HCT116 (cell line): ENCODE measurements at places on chromosomes 12 and 14. TPM values are rescaled to one million over a fixed set of nuclear protein-coding genes. Genes with fewer than 3 reads are reported as not detected.

GRCh38 chr14:105168496-105168978 is at the start of gene JAG2:
Gene JAG2 (minus strand): TSS chr14:105168776. CDS start chr14:105168420, 356 bp downstream.
- peak within 1 kb of the TSS; percentile 53 for H3K4me3 ChIP-seq
- H3K4me1 ChIP-seq: peaks cover 67% of the 10 kb centered on the region
- no peak for DNase-seq
- no peaks in the 10 kb centered on the region for H3K27me3 ChIP-seq
- peaks cover 3% of the 10 kb centered on the region; the same call in 1 of the 2 replicates for H3K36me3 ChIP-seq

Gene HCAR3
- not detected for total RNA-seq

- no peaks in the 10 kb centered on the region for H3K36me3 ChIP-seq
- peaks cover 5% of the 10 kb centered on the region; the same call in 1 of the 2 replicates for H3K4me1 ChIP-seq
- no peak for DNase-seq
- no peak overlapping the region for H3K4me3 ChIP-seq
- no peak overlapping the region for H3K27ac ChIP-seq
- 0 out of 2 replicates have a peak, but pooled peaks cover 2% of the 10 kb centered on the region for H3K27me3 ChIP-seq
Observed at GRCh38 chr12:124278389-124279101, 16.3 kb upstream of the RFLNA start.

- no peaks in the 10 kb centered on the region for H3K36me3 ChIP-seq
- no peaks in the 10 kb centered on the region for H3K4me1 ChIP-seq
- no peak for DNase-seq
- no peak overlapping the region for H3K27ac ChIP-seq
Observed at GRCh38 chr12:82919388-82920054, 232.8 kb downstream of the TMTC2 start.

DNA sequence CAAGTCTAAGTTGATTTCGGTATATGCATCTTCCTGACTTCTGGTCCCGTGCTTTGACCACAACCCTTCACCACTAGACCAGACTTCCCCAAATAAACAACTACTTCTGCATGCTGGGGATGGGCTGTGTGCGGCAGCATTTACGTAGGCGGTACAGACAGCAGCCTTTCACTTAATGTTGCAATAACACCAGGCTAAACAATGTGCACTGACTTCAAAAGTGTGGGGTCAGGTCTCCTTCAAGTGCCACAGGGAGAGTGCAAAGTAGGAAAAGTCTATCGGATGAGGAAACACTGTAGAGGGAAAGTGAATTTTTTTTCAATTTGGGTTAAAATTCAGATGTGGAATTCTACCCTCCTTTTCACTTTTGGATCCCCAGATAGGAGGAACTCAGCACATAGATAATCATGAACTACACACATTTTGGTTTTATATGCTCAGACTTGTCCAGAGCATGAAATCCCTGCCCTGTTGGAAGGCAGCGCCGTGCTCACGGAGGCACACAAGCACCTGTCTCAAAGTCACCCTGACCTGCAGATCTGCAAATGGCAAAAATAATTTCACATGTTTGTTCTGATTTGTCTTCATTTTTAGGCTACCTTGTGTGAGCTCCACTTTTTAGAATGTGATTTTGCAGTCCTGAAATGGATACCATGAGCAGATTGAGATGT is 3.6 kb upstream of the FOS start:
- H3K27ac ChIP-seq: no peak overlapping the region
- H3K4me1 ChIP-seq: peaks cover 10% of the 10 kb centered on the region
- peaks cover under 1% of the 10 kb centered on the region; the same call in 1 of the 2 replicates for H3K36me3 ChIP-seq
- H3K4me3 ChIP-seq: no peak overlapping the region
- no peaks in the 10 kb centered on the region for H3K27me3 ChIP-seq

Gene CIROP
- not detected for total RNA-seq

Gene PPP4R4
- 5.5 TPM for total RNA-seq

- peaks cover 4% of the 10 kb centered on the region; the same call in 1 of the 2 replicates for H3K4me1 ChIP-seq
- peak; percentile 27 for DNase-seq
- no peak overlapping the region for H3K4me3 ChIP-seq
- H3K36me3 ChIP-seq: no peaks in the 10 kb centered on the region
Observed at GRCh38 chr12:114841557-114842251, 157.7 kb upstream of the TBX3 start.

- no peak for DNase-seq
- H3K4me3 ChIP-seq: peak within 1 kb of the TSS; percentile 75
- H3K4me1 ChIP-seq: peaks cover 63% of the 10 kb centered on the region
- no peaks in the 10 kb centered on the region for H3K36me3 ChIP-seq
- H3K27me3 ChIP-seq: no peaks in the 10 kb centered on the region
Observed at GRCh38 chr12:57459750-57460467, at the start of gene GLI1. Gene GLI1 (plus strand): TSS chr12:57459785. CDS start chr12:57463692, 3,907 bp downstream.

Gene AMN
- 5.7 TPM for total RNA-seq

DNA sequence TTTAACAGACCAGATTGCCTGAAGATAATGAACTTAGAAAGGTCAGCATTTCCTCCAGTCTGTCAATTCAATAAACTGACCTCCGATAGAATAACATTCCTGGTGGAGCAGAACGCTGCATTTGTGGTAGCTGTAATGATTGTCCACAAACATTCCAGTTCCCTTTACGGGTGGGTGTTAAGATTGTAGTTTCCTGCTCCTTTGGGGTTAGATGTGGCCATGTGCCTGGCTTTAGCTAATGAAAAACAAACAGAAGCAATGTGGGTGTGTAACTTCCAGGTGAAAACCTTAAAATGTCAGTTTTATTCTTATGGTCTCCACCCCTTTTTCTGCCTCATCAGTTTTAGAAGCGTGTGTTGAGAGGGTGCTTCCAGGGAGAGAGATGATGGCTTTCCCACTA is 217.3 kb upstream of the CRY1 start:
- no peaks in the 10 kb centered on the region for H3K36me3 ChIP-seq
- no peak overlapping the region for H3K27ac ChIP-seq
- H3K4me3 ChIP-seq: no peak overlapping the region
- no peak for DNase-seq
- no peaks in the 10 kb centered on the region for H3K4me1 ChIP-seq
- H3K27me3 ChIP-seq: peaks cover 11% of the 10 kb centered on the region

DNA sequence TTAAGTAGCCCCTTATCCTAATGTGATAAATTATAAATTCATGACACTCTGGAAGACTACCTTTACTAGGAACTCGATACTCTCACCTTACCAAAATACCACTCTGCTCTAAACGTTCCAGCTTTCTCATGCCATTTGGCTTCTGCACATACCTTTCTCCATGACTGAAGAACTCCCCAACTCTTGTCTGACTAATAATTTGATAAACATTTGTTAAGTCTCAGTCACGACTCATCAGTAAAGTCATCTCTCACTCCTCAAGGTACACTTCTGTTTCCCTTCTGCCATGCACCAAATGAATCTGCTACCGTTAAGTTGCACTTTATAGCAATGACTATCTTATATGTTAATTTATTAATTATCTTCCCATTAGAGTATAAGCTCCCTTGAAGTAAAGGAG is 498.3 kb upstream of the NOVA1 start:
- no peak for DNase-seq
- H3K4me3 ChIP-seq: no peak overlapping the region
- H3K4me1 ChIP-seq: no peaks in the 10 kb centered on the region
- no peaks in the 10 kb centered on the region for H3K36me3 ChIP-seq

- no peaks in the 10 kb centered on the region for H3K36me3 ChIP-seq
- H3K4me1 ChIP-seq: no peaks in the 10 kb centered on the region
- no peak overlapping the region for H3K4me3 ChIP-seq
- no peaks in the 10 kb centered on the region for H3K27me3 ChIP-seq
- no peak for DNase-seq
- no peak overlapping the region for H3K27ac ChIP-seq
Observed at GRCh38 chr12:118760623-118761022, 220.7 kb upstream of the SRRM4 start.

Gene RERG
- total RNA-seq: not detected

DNA sequence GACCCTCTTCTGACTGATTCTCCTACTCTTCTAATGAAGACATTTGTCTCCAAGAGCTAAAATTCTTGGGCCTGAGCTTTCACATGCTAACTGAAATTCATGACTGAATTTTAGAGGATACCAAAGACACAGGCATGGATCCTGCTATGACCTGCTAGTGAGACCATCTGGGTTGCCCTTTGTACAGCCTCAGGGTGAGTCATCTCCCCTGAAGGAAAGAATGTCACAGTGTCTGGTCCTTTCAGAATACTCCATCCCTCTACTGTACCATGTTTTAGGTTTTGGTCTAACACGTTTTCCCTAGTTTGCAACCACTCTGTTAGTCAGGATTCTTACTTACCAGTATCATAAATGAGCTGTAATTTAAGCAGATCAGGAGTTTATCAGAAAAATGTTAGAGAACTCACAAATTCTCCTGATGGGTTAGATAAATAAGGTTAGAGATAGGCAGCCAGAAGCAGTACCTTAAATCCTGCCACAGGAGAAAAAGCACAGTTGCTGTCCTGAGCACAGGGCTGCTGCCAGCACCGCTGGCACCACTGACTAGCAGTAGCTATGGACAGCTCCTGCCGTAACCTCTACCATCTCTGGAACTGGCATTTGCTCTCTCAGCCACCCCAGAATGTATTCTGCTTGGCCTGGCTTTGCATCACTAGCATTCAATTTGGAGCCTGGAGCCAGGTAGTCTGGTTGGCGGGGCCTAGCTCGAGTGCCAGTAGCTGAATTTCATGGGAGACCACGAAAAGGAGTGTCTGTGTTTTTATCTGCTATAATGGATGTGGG is 127.6 kb downstream of the ANO6 start:
- H3K27ac ChIP-seq: no peak overlapping the region
- no peak for DNase-seq
- H3K27me3 ChIP-seq: no peaks in the 10 kb centered on the region
- H3K4me3 ChIP-seq: no peak overlapping the region

Gene IAPP
- not detected for total RNA-seq

DNA sequence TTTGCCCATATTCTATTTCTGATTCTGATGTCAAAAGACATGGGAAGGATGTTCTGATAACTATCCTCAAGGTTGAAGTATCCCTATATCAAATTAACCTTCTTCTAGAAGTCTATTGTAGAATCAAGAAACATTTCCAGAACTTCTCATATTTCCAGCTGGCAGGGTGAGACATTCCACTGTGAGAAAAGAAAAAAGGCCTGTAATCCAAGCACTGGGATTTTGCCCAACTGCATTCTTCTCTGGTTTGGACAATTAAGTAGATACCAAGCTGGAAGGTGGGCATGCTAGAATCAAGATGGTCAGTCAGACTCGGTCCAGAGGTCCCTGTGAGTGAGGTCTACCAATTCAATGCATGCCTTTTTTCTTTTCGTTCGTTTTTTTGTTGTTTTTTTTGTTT is 60.9 kb downstream of the MAP3K9 start:
- no peak overlapping the region for H3K4me3 ChIP-seq
- no peak for DNase-seq
- H3K27ac ChIP-seq: no peak overlapping the region
- H3K27me3 ChIP-seq: no peaks in the 10 kb centered on the region

Gene PLEKHG7
- total RNA-seq: not detected

GRCh38 chr12:93122569-93123091 is 193.5 kb upstream of the EEA1 start:
- H3K4me1 ChIP-seq: no peaks in the 10 kb centered on the region
- no peak overlapping the region for H3K27ac ChIP-seq
- H3K36me3 ChIP-seq: no peaks in the 10 kb centered on the region
- H3K27me3 ChIP-seq: no peaks in the 10 kb centered on the region
- DNase-seq: no peak

GRCh38 chr12:131499864-131500190 is 211.1 kb upstream of the SFSWAP start:
- no peak overlapping the region for H3K27ac ChIP-seq
- no peaks in the 10 kb centered on the region for H3K36me3 ChIP-seq
- no peak for DNase-seq
- no peak overlapping the region for H3K4me3 ChIP-seq
- peaks cover 16% of the 10 kb centered on the region for H3K27me3 ChIP-seq

GRCh38 chr12:124601706-124602105 is 34.3 kb upstream of the NCOR2 start:
- no peak overlapping the region for H3K27ac ChIP-seq
- peaks cover 3% of the 10 kb centered on the region; the same call in 1 of the 2 replicates for H3K4me1 ChIP-seq
- H3K36me3 ChIP-seq: no peaks in the 10 kb centered on the region

DNA sequence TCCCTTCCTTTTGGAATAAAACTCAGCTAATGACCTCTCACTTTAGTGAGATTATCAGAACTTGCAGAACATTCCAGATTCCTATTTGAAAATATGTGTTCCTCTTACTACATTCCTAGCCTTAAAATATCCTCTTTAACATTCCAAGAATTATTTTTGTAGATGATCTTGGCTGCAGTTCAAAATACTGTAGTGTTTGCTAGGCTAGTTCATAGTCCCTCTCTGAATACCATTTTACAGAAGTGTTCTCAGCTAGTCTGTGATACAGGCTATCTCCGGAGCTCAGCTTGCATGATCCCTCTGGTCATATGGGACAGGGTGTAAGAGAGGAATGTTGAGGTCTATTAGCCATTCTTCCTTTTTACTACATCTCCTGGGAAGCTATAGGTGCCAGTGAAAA is 17.6 kb upstream of the GPR33 start:
- no peak overlapping the region for H3K4me3 ChIP-seq
- H3K27ac ChIP-seq: no peak overlapping the region
- H3K36me3 ChIP-seq: no peaks in the 10 kb centered on the region
- DNase-seq: no peak

Gene IL31
- total RNA-seq: not detected

- no peak overlapping the region for H3K4me3 ChIP-seq
- H3K27me3 ChIP-seq: no peaks in the 10 kb centered on the region
- no peak for DNase-seq
- H3K4me1 ChIP-seq: peaks cover 17% of the 10 kb centered on the region; the same call in 1 of the 2 replicates
- H3K27ac ChIP-seq: no peak overlapping the region
Observed at GRCh38 chr14:68377459-68377858, 415.4 kb downstream of the ZFP36L1 start.

DNA sequence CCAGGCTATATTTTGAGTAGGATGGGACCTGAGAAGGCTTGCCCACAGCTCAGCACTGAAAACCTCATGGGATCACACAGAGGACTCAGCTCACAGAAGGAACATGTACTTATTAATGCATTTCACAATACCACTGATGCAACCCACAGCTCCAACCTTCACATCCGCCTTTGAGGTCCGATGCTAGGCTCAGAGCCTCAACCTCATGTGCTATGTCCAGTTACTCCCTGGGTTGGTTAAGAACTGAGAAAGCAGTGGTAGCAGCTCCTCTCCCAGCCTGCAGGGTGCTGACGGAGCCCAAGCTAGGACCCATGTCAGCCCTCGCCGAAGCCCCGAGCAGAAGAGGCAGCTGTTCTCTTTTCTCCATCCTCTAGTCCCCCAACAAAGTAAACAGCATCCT is 52.9 kb downstream of the SPTB start:
- no peak overlapping the region for H3K4me3 ChIP-seq
- H3K4me1 ChIP-seq: no peaks in the 10 kb centered on the region
- H3K27ac ChIP-seq: no peak overlapping the region
- H3K36me3 ChIP-seq: no peaks in the 10 kb centered on the region
- no peaks in the 10 kb centered on the region for H3K27me3 ChIP-seq

DNA sequence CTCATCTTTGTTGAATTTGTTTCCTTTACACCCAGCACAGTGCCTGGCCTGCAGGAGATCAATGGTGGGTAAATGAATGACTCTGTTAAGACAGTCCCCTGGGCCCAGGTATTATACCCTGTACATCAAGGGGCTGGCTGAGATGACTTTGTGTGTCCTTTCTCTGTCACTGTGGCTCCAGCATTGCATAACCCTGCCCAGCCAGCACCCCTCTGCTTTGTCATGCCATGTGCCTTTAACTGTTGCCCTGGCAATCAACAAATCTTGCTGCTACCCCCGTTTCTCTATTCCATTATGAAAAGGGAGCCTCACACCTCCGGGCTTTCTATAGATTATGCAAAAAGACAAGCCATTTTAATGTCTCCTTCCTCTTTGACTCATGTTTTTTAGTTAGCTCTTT is 7.6 kb upstream of the FLVCR2 start:
- no peaks in the 10 kb centered on the region for H3K36me3 ChIP-seq
- H3K27me3 ChIP-seq: peaks cover 7% of the 10 kb centered on the region; the same call in 1 of the 2 replicates
- H3K4me1 ChIP-seq: peaks cover 4% of the 10 kb centered on the region; the same call in 1 of the 2 replicates
- no peak overlapping the region for H3K4me3 ChIP-seq
- no peak for DNase-seq
- H3K27ac ChIP-seq: no peak overlapping the region

Gene NRL
- total RNA-seq: 0.66 TPM
